Right lung (tissue), 10 donors: ENCODE measurements at places on chromosomes 6 and 20. TPM values are rescaled to one million over a fixed set of nuclear protein-coding genes. Genes with fewer than 3 reads are reported as not detected.

The SLC26A8 gene
- polyA plus RNA-seq = 0.51 TPM

DNA sequence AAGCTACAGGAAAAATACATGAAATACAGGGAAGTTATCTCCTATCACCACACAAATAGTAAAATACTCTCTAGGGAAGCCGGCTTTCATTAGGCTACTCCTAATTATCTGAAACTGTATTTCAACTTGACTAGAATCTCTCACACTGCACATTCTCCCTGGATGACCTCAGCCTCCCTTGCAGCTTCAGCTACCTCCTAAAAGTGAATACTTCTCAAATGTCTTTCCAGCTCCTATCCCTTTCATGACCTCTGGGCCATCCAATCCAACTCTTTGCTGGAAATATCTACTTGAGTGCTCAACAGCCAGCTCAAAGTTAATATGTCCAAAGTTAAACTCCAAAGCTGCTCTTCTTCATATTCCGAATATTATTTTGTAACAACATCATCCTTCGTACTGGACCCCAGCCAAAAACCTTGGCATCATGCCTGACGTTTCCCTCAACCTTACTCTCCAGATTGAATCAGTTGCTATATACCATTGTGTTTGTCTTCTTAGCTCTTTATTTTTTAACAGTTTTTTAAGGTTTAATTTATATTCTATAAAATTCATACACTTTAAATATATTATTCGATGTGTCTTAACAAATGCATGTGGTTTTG is 29.4 kb upstream of the KIF6 start:
- peak; percentile 28 for DNase-seq

GRCh38 chr20:56245761-56246160 is 2.8 kb upstream of the MC3R start:
- no peak for DNase-seq

GRCh38 chr20:59935457-59936185 is 2.2 kb upstream of the SYCP2 start:
- DNase-seq = no peak

DNA sequence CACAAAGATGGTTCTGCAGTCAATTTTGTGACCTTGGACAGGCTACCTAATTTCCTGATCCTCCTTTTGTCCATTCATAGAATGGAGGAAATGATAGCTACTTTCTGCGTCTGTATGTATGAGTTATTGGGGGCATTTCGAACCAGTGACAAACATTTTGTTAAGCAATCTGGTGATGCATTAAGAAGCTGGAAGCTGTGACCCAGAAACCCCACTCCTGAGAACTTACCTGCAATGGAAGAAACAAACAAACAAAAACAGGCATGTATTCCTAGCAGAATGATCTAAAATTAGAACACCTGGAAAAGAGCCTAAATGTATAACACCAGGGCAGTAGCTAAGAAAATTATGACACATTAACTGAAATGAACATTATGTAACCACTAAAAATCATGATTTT is 33.4 kb upstream of the PRND start:
- no peak for DNase-seq

DNA sequence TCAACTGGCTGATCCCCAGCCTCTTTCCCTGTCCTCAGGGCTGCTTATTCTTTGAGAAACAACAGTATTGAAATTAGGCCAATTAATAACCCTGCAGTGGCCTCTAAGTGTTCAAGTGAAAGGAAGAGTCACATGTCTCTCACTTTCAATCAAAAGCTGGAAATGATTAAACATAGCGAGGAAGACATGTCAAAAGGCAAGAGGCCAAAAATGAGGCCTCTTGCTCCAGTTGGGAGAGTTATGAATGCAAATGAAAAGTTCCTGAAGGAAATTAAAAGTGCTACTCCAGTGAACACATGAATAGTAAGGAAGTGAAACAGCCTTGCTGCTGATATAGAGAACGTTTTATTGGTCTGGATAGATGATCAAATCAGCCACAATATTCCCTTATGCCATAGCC is 131.5 kb downstream of the MACROD2 start:
- no peak for DNase-seq

DNA sequence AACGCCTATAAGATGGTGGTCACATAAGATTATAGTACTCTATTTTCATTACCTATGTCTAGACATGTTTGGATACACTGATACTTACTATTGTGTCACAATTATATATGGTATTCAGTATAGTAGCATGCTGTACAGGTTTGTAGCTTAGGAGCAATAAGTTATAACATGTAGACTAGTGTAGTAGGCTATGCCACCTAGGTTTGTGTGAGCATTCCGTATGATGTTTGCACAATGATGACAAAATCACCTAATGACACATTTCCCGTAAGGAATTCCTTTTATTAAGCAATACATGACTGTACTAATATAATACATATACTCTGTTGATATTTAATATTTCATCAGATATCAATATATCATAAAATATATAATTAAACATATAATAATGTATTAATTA is 540.7 kb downstream of the BMP2 start:
- DNase-seq = no peak

- DNase-seq = no peak
These were observed 221.0 kb upstream of the SULF2 start for GRCh38 chr20:48006036-48006833.

DNA sequence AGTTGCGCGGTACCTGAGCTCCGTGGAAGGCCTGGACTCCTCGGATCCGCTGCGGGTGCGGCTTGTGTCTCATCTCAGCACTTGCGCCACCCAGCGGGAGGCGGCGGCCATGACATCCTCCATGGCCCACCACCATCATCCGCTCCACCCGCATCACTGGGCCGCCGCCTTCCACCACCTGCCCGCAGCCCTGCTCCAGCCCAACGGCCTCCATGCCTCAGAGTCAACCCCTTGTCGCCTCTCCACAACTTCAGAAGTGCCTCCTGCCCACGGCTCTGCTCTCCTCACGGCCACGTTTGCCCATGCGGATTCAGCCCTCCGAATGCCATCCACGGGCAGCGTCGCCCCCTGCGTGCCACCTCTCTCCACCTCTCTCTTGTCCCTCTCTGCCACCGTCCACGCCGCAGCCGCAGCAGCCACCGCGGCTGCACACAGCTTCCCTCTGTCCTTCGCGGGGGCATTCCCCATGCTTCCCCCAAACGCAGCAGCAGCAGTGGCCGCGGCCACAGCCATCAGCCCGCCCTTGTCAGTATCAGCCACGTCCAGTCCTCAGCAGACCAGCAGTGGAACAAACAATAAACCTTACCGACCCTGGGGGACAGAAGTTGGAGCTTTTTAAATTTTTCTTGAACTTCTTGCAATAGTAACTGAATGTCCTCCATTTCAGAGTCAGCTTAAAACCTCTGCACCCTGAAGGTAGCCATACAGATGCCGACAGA is 9.9 kb downstream of the HEY2 start:
- DNase-seq = no peak

GRCh38 chr6:100899202-100899601 is 18.1 kb upstream of the ASCC3 start:
- no peak for DNase-seq

The OPN5 gene
- not detected for polyA plus RNA-seq

DNA sequence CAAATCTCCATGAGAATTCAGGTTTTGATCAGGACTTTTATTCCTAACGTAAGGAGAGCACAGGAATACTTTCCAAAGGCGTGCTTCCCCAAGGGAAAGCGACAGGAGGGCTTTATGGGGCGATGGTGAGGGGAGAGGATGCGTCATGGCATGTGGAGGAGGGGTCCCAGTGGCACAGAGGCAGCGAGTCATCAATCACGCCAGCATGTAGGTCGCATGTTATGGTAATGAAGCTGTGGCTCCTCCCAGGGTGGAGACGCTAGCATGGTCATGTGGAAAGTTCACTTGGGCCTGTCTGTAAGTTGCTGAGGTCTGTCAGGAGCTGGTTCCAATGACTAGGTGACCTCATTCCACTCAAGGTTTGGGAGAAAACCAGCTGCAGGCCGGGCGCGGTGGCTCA is 35.3 kb upstream of the PAX1 start:
- DNase-seq = no peak

- DNase-seq = no peak
These were observed 60.9 kb downstream of the GINS1 start for GRCh38 chr20:25468126-25469075.

DNA sequence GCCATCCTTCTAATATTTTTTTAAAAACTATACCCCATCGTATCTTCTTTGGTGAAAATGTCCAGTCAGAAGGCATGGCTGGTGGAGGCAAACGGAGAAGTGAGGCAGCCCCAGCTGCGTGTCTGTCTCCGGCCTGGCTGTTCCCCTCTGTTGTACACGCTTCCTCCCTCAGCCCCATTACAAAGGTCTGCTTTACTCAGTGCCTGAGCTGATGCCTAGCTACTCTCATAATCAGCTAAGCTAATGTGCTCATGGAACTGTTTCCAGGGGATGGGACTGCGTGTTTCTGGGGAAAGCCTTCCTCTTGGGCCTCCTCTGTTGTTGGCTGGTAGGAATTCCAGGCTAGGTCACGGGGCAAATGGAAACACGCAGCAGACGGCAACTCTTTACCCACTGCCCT is 67.3 kb downstream of the PPP1R3G start:
- no peak for DNase-seq

The NKAPL gene
- polyA plus RNA-seq = 0.63 TPM

DNA sequence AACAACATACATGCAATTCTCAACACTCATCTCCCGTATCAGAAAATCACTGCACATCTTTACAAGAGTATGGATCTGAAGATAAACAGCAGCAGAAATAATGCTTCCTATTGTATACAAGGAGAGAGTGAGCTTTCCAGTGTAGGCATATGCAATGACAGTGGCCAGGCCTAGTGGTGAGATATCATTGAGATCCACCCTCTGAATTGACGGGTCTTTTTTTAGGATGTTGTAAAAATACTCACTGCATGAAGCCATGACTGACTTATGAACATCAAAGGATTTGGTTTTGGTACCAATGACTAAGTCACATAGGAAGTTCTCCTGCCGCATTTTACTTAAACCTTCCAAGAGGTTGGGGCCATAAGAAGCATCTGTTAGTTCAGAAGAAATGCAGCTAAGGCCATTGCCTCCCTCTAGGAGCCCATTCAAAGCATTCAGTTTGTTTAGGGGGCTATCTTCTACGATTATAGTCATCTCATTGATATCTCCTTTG is 10.8 kb downstream of the KLHL31 start:
- no peak for DNase-seq

- peak; percentile 38 for DNase-seq
These were observed 152.2 kb downstream of the LINC00237 start for GRCh38 chr20:20953738-20954618.

The MAFB gene
- 11.3 TPM for polyA plus RNA-seq

The KCNQ2 gene
- 11.4 TPM for polyA plus RNA-seq

The MICB gene
- polyA plus RNA-seq = 1.8 TPM

DNA sequence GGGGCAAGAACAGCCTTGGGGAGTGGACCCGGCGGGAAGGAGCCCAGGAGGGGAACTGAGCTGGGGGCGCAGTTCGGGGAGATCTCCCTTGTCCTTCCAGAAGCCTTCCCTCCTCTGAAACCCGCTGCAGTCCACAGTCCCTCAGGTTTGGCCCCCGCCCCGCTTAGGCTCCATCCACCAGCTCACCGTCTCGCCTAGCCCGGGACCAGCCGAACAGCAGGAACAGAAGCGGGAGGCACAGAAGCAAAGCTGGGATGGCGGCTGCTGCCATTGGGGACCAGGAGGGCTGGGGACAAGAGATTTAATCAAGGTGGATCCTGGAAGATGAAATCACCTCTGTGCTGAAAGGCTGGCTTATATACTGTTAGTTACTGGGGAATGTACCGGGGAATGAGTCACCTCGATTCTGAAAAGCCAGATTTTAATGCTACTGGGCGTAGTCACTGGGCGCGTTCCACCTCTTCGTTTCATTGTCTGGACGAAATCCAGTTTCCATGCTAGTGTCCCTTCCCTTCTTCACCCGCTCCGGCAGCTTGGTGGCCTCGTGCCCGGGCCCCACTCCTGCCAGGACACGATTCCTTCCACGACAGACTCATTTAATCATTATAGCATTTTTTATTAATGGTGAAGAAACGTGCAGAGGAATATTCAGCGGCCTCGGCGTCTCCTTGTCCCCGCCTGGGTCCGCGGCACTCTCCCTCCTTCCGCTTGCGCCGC is at the start of gene RAET1L:
Gene RAET1L, minus strand, starts transcription at position 332 of the 717 bp plus-strand sequence. Its CDS starts 61 bp downstream, at position 271.
- no peak for DNase-seq

DNA sequence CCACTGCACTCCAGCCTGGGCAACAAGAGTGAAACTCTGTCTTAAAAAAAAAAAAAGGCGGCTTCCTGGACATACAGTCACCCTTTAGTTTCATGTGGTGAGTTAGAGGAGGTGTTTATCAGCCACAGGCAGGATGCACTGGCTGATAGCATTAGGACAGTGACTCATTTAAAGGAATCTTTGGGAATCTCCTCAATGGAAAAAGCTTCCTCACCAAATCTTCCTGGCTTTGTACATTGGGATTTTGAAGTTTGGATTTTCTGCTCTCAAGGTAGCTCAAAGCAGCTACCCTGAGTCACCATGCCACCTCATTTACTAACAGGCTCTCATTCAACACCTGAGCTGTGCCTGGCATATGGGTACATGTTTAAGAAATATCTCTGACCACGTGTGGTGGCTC is 20.2 kb downstream of the PRPH2 start:
- no peak for DNase-seq
